ENCODE measurements at places on chromosomes 2 and 18.

GRCh38 chr18:58140387-58141325 is 96.6 kb downstream of the NEDD4L start:
- no peak for DNase-seq

DNA sequence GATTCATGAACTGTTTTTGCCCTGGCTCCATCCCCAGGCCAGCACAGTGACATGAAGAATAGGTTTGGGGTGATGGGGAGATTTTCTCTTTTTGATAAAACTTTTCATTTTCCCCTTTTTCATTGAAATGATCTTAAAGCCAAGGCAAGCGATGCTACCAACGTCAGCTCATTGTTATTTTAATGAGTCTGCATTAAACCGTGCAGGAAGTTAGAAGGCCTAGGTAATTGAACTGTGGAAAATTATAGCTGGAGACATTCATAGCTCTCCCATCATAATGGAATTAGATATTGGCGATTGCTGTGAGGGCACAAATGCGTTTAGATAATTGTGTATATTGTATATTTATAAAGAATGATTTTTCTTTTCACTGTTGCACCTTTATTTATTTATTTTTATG is 33.2 kb downstream of the SMARCAL1 start:
- no peak for DNase-seq

DNA sequence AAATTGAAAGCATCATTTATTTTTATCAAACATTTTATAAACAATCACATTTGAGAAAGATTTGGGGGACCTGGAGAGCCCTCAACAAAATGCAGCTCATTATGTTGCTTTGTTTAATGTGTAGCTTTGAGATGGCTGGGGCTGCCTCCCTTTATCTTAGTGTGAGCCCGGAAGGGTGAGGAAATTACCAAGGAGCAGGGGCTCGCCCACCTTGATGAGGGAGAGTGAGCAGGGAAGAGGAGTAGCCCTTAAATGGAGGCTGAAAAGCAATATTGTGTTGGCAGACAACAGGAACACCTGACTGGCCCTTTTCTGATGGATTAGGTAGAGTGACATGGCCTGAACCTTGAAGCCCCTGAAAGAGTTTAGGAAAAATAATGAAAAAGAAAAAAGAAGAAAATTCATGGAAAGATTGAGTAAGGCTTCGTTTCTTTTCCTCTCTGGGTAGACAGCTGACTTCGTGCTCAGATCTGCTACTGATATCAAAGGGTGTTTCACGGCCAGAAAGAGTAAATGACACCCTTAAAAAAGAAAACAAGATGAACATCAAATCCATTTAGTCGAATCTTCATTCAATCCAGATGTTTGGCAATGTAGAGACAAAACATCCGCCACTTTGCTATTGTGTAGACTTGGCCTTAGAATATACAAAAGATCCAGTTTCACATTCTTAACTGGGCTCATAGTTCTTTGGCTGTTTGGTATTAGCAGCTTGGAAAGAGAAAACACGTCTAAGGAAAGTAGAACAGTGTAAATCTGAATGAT is 206.5 kb upstream of the TCF4 start:
- DNase-seq, result no peak

DNA sequence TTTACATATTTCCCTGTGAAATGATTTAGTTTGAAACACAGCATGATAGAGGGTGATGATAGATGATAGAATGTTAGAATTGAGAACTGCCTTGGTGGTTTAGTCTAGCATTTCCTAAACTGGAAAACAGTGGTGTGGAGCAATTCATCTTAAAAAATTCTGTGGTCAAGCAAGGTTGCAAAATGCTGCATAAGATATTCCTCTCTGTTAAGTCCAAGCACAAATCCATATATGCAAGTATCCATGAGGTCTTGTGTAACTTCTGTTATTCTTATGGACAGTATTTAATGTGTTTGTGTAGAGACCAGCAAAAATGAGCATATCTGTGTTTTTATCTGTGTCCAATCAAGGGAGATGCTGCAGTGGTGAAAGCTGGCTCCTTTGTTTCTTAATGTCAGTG is 30.0 kb downstream of the CPS1 start:
- no peak for DNase-seq

DNA sequence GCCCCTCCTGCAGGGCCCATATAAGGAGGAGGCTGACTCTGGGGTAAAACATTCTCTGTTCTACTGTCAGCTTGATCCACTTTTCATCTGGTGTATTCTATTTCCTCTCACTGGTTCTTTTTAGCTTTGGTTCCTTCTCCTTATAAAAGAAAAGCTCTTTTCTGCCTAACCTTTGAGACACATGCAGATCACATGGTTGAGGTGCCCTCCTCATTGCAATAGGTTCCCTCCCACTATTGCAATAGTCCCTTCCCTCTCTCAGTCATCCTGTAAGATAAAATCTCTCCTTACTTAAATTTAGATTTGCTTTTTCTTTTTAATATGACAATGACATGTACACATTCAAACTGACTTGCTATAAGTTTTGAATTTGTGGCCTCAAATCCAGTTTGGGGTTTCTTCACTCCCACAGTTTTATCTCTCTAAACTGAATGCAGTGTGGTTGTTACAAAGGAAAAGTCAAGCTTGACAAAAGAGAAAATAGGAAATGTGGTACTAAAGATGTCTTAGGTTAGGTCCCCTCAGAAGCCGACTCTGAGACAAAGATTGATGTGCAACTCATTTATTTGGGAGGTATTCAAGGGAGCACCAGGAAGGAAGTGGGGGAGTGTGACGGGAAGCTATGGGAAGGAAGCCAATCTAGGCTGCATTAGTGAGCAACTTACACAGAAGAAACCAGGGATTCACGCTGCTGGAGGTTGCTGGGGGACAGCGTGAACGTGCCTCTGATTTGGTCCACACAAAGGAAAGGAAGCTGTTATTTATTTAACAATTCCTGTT is 127.6 kb upstream of the LINC00305 start:
- no peak for DNase-seq

DNA sequence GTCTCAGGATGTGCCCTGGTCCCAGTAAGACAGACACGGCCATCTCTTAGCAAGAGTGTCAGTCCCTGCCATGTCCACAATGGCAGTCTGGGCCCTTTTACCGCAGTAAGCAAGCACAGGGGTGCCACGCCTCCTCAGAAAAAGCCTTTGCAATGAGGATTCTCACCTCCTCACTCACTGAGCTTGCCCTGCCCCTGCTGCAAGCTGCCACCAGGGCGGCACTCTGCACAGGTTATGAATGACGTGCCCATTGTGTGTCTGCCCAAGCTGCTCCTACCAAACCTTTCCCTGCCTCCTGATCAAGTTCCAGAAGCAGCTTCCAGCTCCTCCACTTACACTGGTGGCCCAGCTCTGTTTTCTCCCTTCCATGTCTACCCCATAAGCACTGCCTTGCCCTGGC is 23.3 kb downstream of the ERCC3 start:
- DNase-seq, result no peak

DNA sequence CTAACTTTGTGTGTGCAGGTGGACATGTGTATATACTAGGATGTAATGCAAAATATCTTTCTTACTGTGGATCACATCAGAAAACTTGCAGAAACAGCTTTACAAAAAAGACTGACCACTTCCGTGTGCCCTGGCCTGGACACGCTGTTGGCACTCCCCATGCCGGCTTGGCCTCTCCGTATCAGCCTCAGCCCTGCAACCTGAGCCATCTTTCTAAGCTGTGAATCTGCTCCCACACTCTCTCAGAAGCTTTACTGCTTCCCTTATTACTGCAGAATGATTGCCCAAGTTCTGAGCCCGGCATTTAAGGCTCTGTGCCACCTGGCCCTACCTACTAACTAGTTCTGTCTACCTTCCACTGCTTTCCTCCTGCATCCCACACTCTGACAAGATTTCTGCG is 37.8 kb downstream of the MYO7B start:
- no peak for DNase-seq

GRCh38 chr2:134252092-134252750 is 1.7 kb upstream of the MGAT5 start:
- peak; percentile 77 for DNase-seq

All from activated T-cell treated with anti-CD3 and anti-CD28 coated beads, Interleukin-2, amount 50 U/mL, for 72 hours (primary cell).